Lung (tissue), 17 donors: ENCODE measurements at places on chromosomes 13 and 19. TPM values are rescaled to one million over a fixed set of nuclear protein-coding genes. Genes with fewer than 3 reads are reported as not detected.
A peak's percentile ranks its signal among the peaks of the same experiment; 100 is the strongest.

Gene C19orf85
- not detected for total RNA-seq

DNA sequence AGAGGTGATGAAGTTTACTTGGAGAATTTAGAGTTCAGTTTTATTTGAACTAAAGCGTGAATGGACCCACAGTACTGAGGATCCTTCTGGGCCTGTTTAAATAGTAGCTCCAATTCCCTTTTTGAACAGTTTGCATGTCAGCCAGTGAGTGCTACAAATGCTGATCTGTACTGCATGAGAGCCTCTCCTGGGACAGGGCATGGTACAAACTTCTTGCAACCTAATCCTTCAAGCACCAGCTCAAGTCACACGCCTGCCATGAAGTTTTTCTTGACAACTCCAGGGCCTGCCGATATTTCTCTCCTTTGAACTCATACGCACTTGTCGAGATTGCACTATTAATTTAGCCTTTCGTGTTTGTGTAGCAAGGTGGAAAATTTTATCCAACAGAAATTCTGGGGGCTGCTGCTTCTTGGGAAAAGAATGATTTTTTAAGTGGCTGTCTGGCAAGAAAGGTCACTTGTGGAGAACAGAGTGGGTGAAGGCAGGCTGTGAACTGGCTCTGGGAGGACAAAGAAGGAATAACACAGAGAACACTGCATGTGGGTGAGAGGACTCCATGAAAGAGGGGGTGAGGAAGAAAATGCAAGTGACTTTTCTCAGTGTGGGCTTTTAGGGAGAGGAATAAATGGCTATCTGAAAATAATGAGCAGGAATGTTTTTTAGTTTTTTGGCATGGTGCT lies 192.5 kb downstream of the NDFIP2 start:
- peak; percentile 27 for DNase-seq
- H3K27me3 ChIP-seq, result no peaks in the 10 kb centered on the region
- peak overlapping the region; percentile 49 for H3K27ac ChIP-seq
- H3K4me3 ChIP-seq, result no peak overlapping the region

DNA sequence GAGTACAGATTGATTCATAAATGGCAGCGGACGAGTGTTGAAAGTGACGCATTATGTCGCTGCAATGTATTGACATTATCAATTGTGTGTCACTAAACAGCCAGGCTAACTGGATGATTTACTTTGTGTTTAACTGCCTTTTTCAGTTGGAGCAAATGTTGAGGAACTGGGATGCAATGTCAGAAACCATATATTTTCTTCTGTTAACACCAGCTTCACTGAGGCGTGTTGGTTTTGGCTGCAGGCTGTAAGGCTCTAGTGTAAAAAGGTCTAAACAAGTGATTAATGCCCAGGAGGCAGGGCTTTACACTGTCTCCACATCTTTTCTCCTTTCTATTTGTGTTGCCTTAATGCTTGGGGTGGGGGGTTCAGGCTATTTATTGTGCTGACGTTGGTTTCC lies 80.1 kb downstream of the GGACT start:
- H3K36me3 ChIP-seq, result no peaks in the 10 kb centered on the region
- no peak overlapping the region for H3K27ac ChIP-seq
- H3K4me3 ChIP-seq, result no peak overlapping the region
- H3K4me1 ChIP-seq, result peaks cover 11% of the 10 kb centered on the region
- DNase-seq, result no peak

DNA sequence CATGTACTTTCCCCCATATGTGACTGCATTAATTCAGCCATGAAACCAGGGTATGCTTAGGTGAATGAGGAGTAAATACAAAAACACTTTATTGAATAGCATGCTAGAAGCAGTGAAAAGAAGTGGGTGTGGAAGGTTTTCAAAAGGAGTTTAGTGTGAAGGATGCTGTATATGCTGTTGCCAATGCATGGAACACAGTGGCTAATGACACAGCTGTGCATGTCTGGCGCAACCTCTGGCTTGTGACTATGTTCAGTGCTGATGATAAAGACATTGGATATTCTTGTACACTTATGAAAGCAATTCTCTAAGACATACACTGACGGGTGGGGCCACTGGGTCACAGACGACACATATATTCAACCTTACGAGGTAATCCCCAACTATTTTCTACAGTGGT lies 55.2 kb downstream of the SOX21 start:
- no peak overlapping the region for H3K4me3 ChIP-seq
- no peak for DNase-seq
- no peak overlapping the region for H3K27ac ChIP-seq
- H3K27me3 ChIP-seq, result no peaks in the 10 kb centered on the region

Gene ASPDH
- total RNA-seq, result not detected

DNA sequence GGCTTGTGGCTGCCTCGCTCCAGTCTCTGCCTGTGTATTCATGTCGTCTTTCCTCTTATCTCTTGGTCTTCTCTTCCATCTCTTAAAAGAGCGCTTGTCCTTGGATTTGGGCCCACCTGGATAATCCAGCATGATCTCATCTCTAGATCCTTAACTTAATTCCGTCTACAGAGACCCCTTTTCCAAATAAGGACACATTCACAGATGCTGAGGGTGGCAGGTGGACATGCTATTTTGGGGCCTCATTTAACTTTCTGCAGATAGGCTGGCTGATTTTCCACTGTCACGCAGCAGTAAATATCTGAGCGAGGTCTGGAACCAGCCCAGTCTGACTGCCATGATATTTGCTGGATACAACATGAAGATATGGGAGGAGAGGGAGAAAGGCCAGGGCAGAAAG lies 41.5 kb upstream of the TSHZ3 start:
- no peak overlapping the region for H3K27ac ChIP-seq
- no peaks in the 10 kb centered on the region for H3K4me1 ChIP-seq
- H3K4me3 ChIP-seq, result no peak overlapping the region

Gene WDR88
- total RNA-seq, result not detected

GRCh38 chr13:78192716-78193115 lies 274.1 kb upstream of the EDNRB start:
- DNase-seq, result no peak
- no peaks in the 10 kb centered on the region for H3K27me3 ChIP-seq
- H3K4me1 ChIP-seq, result no peaks in the 10 kb centered on the region
- no peaks in the 10 kb centered on the region for H3K36me3 ChIP-seq
- H3K27ac ChIP-seq, result no peak overlapping the region
- H3K4me3 ChIP-seq, result no peak overlapping the region

Gene ATXN8OS
- total RNA-seq, result not detected

Gene ZNF835
- 2.6 TPM for total RNA-seq
